NCI-H446 (cell line): ENCODE measurements at places on chromosomes 3 and 15.
A peak's percentile ranks its signal among the peaks of the same experiment; 100 is the strongest.

- no peak for DNase-seq
Observed at GRCh38 chr3:81033684-81034083, 727.8 kb downstream of the GBE1 start.

DNA sequence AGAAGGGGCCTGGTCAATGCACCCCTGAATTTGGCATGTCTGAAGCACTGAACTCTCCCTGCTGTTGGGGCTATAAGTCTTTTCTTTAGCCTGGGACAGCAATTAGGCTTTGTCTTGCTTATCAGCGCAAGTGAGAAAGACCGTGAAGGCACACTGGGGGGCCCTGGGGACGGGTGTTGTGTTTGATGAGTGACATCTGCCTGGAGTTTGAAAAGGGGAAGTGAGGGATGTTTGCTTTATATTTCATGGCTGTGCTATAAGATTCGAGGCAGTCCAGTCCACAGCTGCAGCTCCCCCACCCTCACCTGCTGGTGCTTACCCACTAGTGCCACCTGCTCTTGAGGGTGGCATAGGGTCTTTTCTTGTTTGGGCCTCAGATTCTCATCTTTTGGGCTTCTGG, 44.8 kb downstream of the CEMIP start:
- DNase-seq = no peak

DNA sequence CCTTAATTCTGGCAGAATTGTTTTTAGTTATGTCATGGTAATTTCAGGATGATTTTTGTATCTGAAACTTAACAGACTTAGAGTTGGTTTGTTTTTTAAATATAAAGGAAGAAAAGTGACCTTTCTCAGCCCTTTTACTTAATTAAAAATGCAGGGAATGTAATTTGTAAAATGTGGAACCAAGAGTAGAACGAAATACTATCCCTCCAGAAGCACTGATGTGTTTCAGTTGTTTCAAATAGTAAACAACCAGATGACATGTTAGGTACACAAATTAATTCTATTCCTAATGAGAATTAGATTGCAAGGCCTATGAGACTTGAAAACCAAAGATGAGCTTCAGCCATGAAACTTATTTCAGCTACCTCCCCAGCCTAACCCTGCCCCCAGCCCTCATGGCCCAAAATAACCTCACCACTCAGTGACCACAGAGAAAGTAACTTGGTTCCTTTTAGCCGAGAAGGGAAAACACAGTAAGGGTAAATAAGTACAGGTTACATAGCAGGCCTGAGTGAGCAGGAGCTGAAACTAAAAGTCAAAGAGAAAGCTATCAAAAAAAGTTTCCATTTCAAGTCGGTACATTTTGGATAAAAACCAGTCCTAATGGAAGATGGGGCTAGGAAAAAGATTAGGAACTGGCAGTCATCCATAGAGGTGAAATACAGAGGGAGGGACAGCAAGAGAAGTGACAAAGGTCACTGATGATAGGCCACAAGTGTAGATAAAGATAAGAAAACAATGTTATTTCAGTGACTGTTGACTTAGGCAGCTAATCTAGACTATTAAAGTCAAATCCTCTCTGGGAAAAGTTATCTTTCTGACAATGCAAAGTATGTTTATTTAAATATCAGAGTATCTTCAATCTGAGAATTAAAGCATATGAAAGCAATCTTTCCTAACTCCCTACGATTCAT, 23.2 kb downstream of the SENP8 start:
- no peak for DNase-seq

- DNase-seq = no peak
Observed at GRCh38 chr15:58066042-58066867, 744 bp upstream of the ALDH1A2 start.

DNA sequence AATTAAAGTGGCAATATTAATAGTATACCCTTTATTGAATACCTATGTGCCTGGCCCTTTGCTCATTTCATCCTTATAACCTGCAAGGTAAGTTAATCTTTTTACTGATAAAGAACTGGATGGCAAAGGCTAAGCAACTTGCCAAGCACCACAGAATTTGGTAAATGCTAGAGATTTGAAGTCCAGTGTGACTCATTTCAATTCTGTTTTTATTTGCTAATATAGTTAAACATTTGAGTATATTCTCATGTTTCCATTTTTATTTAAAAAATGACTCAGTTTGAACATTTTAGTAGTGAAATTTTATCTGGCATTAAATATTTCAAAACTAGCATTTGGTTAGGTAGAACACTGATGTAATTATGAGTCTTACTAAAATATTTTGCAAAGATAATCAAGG, 11.3 kb downstream of the PFN2 start:
- DNase-seq = no peak

- no peak for DNase-seq
Observed at GRCh38 chr3:151852074-151852811, 21.2 kb upstream of the SUCNR1 start.

GRCh38 chr3:134328846-134329245, 45.4 kb downstream of the AMOTL2 start:
- DNase-seq = no peak

GRCh38 chr3:98588065-98588464, 5.3 kb downstream of the CPOX start:
- no peak for DNase-seq

GRCh38 chr3:184899953-184900595, 88.1 kb downstream of the VPS8 start:
- no peak for DNase-seq

DNA sequence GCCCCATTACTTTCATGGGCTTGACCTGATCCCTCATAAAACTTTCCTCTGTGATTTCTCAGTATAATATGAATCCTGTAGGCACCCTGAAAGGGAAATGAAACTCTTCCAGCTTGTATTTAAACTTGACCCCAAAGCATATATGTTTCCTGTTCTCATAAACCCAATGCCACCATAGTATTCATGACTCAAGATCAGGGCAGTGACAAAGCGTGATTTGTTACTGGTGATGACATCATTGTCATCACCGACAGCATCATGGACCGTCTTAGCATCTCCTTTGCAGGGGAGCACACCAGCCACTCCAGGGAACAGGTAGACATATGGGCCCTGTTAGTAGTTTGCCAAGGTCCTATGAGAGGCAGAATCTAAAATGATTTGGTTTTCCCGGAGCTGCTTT, 741.2 kb downstream of the NR2F2 start:
- DNase-seq = no peak

GRCh38 chr3:99953596-99953995, 135.9 kb downstream of the CMSS1 start:
- DNase-seq = no peak

- no peak for DNase-seq
Observed at GRCh38 chr3:82558081-82558480, 796.6 kb upstream of the GBE1 start.

- no peak for DNase-seq
Observed at GRCh38 chr15:88627463-88627862, 6.3 kb downstream of the AEN start.

DNA sequence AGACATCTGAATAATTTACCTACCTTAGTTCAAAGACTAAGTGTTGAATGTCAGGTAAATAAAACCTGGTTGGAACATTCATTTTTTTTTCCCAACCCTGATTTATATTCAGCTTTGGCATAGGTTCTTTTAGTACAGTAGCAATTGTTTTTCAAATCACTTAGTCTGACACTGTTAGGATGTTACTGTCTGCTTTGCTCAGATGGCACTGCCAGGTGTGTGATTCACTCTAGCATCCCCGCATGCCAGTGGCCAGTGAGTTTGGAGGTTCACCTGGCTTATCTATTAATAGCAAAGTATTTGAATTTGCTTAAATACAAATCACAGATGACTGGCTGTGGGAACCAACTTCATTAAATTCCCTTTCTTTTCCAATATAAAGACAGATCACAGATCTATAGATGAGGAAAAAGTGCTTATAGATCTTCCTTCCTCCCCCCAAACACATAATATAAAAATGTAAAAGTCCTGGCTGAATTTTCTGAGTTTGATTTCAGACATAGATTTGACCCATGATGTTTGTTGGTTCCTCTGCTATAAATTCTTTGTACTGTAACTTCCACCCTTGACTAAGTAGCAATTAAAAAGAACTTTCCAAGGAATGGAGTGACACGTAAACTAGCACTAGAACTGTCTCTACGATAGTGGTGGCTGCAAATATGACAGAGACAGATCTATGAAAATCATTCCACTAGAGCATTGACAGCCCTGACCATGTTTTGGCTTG, 3.9 kb downstream of the THBS1 start:
- DNase-seq = no peak

GRCh38 chr3:188421151-188421821, 267.3 kb downstream of the LPP start:
- peak; percentile 24 for DNase-seq

- no peak for DNase-seq
Observed at GRCh38 chr3:186826410-186826975, 16.0 kb upstream of the ADIPOQ start.

DNA sequence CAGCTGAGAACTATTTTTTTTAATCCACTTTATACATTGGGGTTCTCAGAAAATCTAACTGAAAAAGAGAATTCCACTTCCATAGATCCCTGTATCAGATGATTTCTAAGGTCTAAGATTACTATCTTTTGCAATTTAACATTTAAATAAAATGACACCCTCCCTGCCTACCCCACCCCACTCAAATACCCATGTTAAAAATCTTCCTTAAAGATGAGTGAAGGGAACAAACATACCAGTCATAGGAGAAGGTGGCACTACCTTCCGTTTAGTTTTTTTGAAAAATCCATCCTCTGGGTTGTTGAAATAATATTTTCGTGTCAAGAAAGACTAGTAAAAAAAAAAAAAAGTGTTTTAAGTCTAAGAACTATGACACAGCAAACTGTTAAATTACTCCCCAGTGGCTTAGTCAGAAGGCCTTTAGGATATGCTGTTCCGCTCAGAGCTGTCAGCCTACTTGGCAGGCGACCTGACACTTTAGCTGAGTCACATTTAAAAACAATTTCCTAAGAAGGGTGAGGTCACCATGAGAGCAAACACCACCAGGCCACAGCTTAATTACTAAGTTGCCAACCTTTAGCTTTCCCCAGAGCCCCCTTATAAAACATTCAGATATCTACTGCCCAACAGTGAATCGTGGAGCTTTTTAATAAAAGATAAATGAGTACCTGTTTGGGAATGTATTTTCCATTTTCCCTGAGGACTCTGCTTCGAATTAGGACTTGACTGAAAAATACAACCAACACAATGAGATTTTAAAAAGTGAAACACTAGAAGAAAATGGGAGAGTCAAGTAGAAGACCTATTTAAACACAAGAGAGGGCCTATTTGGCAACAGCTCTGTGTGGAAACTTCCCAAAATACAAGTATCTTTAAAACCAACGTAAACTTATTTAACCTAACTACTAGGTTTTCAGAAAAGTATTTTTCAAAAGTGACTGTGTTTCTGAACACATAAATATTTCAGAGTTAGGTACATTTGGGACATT, 9.6 kb downstream of the EMC3 start:
- peak; percentile 28 for DNase-seq

DNA sequence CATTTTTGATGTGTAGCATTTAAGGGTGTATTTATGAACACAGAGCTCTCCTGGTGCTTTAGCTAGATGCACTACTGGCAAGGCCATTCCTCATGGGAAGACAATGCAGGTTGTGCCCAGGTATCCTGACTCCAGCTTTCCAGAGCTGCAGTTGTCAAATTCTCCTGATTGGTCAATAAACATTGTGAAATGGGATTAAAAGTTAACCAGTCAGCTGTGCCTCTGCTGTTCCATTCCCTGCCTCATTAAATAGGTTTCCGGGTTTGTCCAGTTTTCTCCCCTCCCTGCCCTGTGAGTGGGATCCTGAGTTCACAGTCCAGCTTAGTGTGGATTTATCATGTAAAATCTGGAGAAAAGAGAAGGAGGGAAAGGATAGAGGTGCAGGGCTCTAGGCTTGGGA, 207.3 kb downstream of the SQOR start:
- DNase-seq = no peak

DNA sequence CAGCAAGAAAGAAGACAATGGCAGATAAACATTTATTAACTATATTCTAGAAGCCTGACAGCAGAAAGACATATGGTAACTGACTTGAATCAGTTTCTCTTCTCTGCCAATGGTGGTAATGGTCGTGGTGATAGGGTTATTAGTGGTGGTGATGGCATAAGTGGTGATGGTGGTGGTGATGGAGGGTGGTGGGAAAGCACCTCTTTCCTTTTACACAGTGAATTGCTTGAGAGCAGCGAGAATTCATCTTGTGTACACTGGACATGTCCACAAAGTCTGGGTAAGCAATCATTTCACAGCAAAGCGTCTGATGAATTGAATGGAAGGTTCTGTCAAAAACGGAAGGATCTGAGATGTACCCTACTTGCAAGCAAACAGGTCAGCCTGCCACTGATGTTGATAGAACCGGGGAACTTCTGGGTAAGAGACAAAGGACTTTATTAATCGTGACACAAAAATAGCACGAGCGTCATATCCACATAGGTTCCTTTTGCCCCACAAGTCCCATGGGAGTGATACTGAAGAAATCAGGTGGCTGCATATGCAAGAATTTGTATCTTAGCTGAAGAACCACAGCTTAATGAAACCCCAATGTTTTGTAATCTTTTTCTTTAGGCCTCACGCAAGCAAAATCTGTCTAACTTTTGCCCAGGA, 23.5 kb upstream of the TBC1D5 start:
- no peak for DNase-seq

DNA sequence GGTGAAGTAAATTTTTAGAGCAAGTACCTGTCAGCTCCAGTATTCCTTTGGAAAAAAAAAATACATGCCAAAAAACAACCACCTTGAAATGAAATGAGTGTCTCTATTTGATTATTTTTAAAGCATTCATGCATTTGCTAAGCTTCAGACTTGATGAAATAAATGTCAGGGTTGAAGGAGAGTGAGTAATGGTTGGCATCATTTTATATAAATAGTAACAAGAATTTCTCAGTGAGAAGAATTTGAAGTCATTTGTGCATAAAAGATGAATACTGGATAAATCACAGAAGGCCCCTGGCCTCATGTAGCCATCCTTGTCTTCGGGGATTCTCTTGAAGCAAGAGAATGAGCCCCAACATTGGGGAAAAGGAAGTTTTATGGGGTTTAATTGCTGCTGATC, 318.4 kb downstream of the LPP start:
- DNase-seq = no peak

DNA sequence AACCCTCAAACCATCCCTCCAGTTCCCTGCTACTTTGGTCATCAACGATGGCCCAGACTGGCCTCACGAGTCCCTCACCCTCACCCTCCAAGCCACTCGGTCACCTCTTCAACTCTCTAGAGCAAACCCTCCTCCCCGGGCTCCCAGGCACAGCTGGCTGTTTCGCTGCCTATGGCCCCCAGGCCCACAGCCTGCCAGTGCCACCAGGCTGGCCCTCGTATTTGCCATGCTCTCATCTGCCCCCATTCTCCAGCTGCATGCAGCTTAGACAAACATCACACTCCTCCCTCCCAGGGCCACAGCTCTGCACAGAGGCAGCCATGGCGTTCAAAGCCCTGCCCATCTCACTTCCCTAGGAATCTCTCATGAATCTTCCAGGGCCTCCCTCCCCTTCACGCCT, 13.8 kb downstream of the RAB43 start:
- no peak for DNase-seq

- DNase-seq = no peak
Observed at GRCh38 chr3:189590223-189590622, 41.0 kb upstream of the TP63 start.

- DNase-seq = no peak
Observed at GRCh38 chr3:32866533-32866932, 48.7 kb downstream of the TRIM71 start.

- peak; percentile 15 for DNase-seq
Observed at GRCh38 chr15:78272776-78273175, 8.4 kb downstream of the DNAJA4 start.

- DNase-seq = no peak
Observed at GRCh38 chr3:43747641-43748040, 56.9 kb downstream of the ABHD5 start.

GRCh38 chr3:72579191-72579580, 269.1 kb downstream of the SHQ1 start:
- DNase-seq = no peak

- DNase-seq = no peak
Observed at GRCh38 chr3:65268426-65268825, 580.6 kb upstream of the ADAMTS9 start.
